ENCODE measurements at places on chromosomes 7 and 10. TPM values are rescaled to one million over a fixed set of nuclear protein-coding genes. Genes with fewer than 3 reads are reported as not detected.

HOXA5 gene
- total RNA-seq, result 8.8 TPM

- DNase-seq, result peak; percentile 99
Observed at GRCh38 chr10:104300736-104301292, 31.8 kb downstream of the GSTO2 start.

- DNase-seq, result no peak
Observed at GRCh38 chr10:44458671-44459413, 73.9 kb upstream of the CXCL12 start.

GATAD1 gene
- 44.6 TPM for total RNA-seq

DNA sequence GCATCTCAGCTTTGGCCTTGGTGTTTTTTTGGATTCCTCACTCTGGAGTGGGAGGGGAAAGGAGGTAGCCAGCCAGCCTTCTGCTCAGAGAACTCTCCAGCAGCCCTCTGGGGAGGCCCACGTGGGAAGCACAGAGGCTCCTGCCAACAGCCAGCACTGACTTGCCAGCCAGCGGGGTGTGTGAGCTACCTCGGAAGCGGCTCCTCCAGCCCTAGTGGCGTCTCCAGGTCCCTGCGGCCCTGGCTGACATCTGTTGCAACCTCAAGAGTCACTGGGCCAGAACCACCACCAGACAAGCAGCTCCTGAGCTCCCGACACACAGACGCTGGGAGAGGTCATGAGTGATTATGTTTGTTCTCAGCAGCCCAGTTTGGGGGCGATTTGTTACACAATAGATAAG lies 180.2 kb upstream of the FZD8 start:
- peak; percentile 50 for DNase-seq

DNA sequence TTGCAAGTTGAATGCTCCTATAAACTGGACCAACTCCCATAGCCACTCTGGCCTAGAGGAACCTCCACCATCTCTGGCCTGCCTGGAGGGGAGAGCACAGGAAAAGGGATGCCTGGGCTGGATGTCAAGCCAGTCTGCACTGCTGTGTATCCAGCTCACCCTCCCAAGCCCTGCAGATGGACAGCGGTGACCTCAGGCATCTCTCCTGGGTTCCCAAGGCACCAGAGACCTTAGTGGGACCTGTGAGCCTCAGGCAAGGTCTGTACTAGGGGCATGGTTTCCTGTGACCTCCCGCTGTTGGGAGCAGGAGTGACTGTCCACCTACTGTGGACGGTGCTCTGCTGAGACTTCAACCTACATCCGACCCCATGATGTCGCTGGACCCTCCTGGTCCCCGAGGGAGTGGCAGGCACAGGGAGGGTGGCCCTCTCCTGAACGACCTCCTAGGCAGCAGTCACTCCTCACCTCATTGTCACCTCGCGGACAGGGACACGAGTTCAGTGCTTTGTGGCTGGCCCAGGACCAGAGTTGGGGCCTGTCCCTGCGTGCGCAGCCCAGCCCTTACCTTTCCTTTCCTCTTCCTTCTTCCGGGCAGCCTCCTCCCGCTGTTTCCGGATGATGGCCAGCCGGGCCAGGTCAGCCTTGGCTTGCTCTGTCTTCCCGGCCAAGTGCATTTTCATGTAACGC lies 11.0 kb downstream of the PDAP1 start:
- DNase-seq, result no peak

GRCh38 chr10:128116851-128117615 lies 9.2 kb downstream of the MKI67 start:
- no peak for DNase-seq

- no peak for DNase-seq
Observed at GRCh38 chr7:8762803-8763202, 329.4 kb downstream of the NXPH1 start.

GRCh38 chr7:151825721-151826120 lies 51.2 kb downstream of the PRKAG2 start:
- DNase-seq, result no peak

DNA sequence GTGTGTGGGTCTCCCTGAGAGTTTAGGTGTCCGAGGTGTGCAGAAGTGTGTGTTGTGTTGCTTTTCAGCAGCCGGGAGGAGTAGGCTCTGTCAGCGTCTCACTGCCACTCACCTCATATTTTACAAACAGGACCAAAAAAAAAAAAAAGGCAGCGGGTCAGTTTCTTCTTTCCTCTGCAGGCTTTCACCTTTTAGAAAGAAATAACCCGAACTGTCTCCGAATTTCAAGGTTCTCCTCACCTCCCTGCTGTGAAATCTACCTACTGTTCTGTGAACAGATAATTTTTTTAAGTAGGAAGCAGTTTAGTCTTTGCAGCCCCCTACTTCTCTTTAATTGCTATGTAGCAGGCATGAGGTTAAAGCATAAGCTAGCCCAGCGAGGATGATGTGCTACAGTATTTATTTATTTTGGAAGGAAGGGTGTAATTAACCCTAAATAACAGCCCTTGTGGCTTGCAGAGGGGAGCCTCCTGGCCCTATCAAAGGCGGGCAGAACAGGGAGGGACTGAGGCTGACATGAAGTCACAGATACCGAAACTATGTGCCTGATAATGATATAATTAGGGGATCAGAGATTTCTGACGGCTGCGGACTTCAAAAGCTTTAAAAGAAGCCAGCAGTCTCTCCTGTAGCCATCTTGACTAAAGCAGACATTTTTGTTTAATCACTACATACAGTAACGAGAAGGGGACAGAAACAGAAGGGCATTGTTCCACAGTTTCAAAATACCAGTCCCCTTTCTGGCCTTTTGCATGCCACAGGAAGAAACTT lies 1.6 kb downstream of the BAMBI start:
- no peak for DNase-seq

DNA sequence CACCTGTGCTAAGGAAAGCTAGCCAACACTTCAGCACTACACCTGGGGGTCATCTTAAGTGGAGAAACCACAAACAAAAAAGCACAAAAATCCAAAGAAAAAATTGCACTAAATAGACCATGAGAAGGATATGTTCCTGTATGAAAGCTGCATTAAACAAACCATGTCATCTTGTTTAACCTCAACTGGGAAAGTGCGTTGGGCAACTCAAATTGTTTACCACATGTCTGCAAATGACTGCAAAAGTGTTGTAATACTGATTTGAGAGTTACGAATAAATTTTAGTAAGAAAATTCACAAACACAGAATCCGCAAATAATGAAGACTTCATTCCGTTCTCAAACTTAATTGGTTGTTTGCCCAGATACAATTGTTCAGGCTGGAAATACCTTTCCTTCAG lies 111.9 kb upstream of the EGFR start:
- DNase-seq, result no peak

- DNase-seq, result no peak
Observed at GRCh38 chr10:104923501-104923900, 282.4 kb downstream of the SORCS3 start.

GIMAP4 gene
- not detected for total RNA-seq

DNA sequence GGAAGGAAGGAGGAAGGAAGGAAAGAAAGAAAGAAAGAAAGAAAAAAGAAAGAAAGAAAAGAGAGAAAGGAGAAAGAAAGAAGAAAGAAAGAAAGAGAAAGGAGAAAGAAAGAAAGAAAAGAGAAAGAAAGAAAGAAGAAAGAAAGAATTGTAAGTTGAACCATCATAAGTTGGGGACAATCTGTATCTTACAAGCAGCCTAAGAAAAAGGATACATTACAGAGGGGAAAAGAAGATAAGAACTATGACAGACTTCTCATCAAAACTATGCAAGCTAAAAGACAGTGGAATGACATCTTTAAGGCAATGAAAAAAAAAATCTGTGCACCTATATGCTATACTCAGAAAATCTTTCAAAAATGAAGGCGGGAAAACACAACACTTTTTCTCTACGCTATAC lies 50.3 kb upstream of the SP4 start:
- no peak for DNase-seq

TRIM4 gene
- 20.5 TPM for total RNA-seq

DNA sequence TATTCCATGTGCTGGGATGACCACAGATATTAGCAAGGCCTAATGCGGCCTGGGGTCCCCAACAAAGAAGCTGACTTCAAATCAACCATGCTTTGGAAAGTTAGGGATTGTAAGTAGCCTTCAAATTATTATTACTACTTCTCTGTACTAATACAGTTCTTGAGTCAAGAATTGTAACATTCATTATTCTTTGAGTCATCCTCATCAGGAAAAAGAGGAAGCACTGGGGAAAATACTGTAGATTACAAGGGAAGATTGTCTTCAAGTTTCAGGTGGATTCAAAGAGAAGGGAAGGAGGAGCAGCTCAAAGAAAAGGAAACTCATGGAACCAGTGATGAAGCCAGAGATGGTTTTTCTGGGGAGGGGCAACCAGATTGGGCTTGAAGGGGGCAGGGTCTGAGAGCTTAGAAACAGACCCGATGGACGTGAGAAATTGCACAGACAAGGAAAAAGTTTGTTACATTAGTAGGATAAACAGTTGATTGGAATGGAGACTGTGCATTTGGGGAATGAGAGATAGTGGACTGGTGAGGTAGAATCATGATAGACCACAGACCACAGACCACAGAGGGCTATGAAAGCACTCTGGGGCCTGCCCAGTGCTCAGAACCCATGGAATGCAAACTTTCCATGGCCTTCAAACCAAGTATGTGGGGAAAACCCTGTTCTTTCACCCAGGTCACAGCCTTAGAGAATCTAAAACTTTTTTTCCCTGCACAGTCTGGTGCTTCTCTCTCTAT lies 209.9 kb downstream of the ZNF365 start:
- DNase-seq, result peak; percentile 93

NACAD gene
- total RNA-seq, result 1.2 TPM

DNA sequence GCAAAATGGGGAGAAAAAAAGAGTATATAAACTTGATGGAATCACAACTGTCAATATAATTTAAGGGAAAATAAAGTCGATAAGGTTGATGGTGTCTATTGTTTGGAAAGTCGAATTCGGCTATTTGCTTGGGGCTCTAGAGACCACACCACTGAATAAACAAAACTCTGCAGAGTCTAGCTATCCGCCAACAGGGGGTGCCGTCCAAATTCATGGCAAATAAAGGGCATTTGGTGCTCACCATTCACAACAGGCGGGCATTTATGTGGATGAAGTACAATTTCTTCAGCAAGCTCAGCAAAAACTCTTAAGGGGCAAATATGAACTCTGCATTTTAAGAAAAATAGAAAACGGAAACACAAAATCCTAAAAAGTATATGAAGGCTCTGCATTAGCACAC lies 23.3 kb downstream of the CD36 start:
- no peak for DNase-seq

- DNase-seq, result no peak
Observed at GRCh38 chr10:79202188-79203013, 133.6 kb downstream of the ZMIZ1 start.

- DNase-seq, result no peak
Observed at GRCh38 chr10:88874281-88874680, 5.8 kb upstream of the STAMBPL1 start.

GRCh38 chr7:71482284-71482683 lies 350.3 kb downstream of the GALNT17 start:
- no peak for DNase-seq

UNCX gene
- total RNA-seq, result not detected

YWHAG gene
- total RNA-seq, result 294 TPM

DNA sequence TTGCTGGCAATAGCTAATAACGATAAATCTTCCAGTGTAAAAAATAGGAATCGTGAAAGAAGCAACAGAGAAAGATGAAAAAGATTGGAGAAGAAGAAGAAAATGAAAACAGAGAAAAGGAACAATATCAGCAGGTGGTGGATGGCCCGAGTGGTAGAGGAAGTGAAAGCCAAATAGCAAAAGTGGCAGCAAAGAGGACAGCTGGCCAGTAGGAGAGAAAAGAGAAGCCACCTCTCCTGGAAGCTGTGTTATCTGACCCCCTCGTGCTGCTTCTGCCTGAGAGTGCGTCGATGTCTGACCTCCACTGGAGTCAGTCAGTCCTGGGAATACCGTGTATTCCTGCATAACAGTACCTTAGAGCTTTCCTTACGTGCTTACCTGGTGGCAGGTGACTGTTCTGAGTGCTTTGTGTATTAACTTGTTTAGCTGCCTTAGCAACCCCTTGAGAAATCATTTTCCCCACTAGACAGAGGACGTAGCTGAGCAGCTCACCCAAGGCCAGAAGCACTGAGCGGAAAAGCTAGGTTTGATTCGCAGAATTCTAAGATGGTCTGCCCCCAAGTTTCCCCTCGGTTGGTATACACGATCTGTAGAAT lies 88.3 kb downstream of the CHN2 start:
- DNase-seq, result peak; percentile 73

DNA sequence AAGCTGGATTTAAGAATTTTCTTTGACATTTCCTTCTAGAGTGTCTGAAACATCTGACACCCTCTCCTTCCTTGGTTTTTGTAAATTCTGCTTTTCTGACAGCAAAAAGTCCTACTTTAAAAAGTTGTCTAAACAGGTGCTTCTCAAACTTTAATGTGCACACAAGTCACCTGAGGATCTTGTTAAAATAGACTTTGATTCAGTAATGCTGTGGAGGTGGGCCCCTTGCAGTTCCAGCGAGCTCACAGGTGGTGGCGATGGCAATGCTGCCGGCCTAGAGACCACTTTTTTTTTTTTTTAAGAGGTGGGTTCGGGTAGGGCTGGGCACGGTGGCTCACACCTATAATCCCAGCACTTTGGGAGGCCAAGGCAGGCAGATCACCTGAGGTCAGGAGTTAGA lies 77.1 kb downstream of the ABCC2 start:
- DNase-seq, result no peak

DNA sequence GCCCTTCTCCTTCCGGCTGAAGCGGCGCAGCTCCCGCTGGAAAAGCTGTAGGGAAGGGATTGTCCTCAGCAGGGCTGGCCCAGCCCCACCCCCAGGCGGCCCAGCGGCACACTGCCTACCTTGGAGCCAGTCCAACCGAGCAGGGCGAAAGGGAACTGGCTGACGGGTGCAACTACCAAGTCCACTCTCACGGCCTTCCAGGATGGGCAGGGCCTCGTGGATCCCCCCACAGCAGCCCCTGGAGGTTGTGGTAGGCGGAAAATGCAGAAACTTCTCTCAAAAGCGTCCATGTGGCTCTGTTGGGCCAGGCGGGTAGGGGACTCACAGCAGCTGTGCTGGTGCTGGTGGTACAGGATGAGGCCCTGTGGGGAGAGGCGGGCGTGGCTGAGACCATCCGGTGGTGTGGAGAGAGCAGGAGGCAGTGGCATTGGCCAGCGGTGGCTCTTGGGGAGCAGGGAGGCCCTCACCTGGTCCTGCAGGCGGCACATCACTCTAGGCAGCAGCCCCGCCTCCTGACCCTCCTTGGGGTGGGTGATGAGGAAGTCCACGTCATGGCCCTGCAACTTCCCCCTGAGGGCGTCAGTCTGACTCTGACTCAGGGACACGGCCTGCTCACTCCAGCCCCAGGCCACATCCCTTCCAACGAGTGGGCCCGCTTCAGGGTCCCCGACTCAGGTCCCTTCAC lies 8.4 kb upstream of the PGAM2 start:
- peak; percentile 59 for DNase-seq

DNA sequence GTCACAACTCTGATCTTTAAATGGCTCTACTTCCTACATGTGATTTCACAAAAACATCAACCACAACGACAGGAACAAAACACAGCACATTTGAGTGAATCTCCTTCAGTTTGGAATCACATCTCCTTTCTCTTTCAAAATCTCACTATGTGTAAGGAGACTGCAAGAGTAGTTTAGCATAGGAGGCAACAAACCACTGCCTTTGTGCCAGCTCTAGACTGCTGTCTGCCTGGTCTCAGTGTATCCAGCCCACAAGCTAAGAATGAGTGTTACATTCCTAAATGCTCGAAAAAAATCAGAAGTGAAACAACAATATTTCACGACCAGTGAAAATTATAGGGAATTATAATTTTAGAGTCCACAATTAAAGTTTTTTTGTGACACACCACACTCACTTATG lies 217.0 kb upstream of the STEAP4 start:
- no peak for DNase-seq
